Aorta (tissue), 5 donors: ENCODE measurements at places on chromosomes 7 and 10.
A peak's percentile ranks its signal among the peaks of the same experiment; 100 is the strongest.

DNA sequence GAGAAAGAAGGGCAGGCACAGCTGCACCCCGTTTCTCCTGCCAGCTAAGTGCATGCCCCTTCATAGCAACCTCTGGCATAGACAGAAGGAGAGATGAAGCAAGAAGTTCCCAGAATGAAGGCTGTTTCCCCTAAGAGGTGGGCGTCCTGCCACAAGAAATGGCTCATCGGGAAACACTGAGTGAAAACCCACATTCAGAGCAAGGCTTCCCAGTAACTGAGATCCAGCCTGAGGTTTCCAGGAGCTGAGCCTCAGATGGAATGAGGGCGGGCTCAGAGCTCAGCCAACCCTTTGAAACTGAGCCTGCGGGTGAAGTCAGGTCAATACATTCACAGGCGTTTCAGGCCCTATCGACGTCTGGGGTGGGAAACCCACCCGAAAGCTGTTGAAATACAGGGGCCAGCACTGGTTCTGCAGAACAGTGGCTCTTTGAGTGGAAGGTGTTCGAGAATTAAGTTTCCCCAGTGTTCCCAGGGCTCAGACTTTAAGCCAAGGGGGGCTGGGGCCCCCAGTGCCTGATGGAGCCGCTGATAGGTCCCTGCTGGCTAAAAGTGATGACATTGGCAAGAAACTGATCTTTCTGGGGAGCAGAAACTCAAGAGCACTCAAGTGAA lies 510.2 kb downstream of the RPS24 start:
- peak; percentile 89 for DNase-seq

- no peak for DNase-seq
Observed at GRCh38 chr10:130652544-130652943, 516.4 kb downstream of the GLRX3 start.

- no peak for DNase-seq
Observed at GRCh38 chr10:98469001-98469931, 22.5 kb upstream of the HPS1 start.

- DNase-seq = no peak
Observed at GRCh38 chr10:18332048-18332447, 191.8 kb downstream of the CACNB2 start.

DNA sequence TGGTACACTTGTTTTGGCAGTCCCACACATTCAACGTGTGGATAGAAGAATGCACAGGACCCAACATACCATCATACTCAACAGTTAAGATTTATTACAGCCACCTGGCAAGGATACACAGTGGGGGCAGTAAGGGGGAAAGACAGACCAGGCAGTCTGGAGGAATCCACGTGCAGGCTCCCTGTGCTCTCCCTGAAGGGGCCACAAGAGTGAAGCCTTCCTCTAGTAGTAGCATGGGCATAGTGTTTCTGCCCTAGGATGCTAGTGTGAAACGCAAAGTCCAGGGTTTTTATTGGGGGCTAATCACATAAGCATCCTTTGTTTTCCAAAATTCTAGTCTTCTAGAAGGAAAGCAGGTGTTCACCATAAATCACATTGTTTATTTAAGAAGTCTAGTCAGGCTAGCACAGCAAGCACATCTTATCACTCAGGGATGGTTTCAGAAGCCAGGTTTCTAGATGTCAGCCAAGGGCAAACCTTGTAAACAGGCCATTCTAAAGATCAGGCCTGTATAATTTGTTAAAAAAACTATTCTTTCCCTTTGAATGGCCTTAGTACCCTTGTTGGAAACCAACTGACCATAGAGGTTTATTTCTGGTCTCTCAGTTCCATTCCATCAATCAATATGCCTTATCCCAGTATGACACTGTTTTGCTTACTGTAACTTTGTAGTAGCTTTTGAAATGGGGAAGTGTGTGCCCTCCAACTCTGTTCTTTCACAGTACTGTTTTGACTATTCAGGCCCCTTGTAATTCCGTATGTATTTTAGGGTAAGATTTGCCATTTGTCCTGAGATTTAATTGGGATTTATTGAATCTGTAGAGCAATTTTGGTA lies 12.4 kb upstream of the TFAM start:
- DNase-seq = no peak

DNA sequence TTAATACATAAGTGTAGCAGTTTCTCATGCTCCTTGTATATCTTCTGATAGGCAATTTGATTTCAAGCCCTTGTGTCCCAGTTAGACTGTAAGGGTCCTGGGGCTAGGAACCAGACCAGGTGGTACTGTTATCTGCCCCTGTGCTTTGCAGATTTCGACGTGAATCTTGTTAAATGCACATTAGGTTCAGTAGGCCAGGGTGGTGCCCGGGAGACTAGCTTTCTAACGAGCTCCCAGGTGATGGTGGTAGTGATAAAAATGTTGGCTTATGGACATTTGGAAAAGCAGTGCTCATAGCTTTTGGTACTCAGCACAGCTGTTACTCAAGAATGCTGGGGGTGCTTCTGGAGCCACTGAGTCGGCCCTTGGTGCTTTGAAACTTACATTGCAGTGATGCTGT lies 64.2 kb downstream of the PRPF18 start:
- DNase-seq = no peak

- DNase-seq = no peak
Observed at GRCh38 chr10:4688168-4688567, 137.8 kb upstream of the AKR1E2 start.

DNA sequence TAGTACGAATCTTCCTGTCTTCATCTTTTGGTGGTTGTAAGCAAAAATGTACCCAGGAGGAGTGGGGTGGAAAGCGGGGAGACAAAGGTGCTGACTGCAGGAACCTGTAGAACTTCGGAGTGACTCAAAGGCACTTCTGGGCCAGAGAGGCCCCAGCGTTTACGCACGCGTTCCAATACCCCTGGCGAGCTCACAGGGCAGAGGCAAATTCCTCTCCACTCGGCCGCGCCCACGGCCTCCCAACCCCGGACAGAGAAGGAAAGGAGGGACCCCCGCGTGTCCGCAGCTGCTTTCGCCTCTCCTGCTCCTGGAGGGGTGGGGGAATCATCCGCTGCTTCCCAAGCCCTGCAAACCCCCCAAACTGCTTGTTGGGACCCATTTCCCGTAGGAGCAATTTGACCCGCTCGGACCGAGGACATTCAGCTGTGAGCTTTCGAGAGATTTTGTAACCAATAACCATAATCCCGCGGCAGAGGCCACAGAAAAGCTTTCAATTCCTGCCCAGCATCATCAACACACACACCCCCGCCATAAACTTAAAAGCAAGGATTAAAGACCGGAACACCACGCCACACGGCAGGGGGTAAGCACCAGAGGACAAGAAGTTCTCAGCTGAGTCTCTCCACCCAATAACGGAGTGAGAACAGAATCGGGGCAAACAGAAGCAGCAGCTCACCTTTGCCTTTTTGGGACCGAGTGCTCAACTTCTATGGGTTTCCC lies 2.3 kb downstream of the IGF2BP3 start:
- no peak for DNase-seq

DNA sequence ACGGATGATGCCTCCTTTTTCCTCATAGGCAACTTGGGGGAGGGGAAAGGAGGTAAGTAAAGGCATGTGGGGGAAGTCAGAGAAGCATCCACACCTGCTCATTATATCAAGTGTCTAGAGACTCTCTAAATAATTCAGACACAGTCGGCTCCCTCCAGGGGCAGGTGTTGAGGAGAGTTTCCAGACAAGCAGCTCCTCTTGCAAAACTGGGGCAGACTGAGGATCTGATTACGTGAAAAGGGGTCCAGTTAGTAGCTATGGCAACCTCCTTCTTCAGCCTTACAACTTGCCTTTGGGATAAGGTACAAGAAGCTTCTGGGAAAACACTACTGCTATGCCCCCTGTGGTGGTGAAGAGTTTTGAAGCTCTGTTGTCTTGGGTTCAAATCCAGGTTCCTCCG lies 39.0 kb upstream of the SORBS1 start:
- no peak for DNase-seq
